Right renal cortex interstitium (tissue), 3 donors: ENCODE measurements at places on chromosomes 16 and 17. TPM values are rescaled to one million over a fixed set of nuclear protein-coding genes. Genes with fewer than 3 reads are reported as not detected.
A peak's percentile ranks its signal among the peaks of the same experiment; 100 is the strongest.

- no peak for DNase-seq
These were observed 48.6 kb upstream of the XYLT1 start for GRCh38 chr16:17519101-17519955.

DNA sequence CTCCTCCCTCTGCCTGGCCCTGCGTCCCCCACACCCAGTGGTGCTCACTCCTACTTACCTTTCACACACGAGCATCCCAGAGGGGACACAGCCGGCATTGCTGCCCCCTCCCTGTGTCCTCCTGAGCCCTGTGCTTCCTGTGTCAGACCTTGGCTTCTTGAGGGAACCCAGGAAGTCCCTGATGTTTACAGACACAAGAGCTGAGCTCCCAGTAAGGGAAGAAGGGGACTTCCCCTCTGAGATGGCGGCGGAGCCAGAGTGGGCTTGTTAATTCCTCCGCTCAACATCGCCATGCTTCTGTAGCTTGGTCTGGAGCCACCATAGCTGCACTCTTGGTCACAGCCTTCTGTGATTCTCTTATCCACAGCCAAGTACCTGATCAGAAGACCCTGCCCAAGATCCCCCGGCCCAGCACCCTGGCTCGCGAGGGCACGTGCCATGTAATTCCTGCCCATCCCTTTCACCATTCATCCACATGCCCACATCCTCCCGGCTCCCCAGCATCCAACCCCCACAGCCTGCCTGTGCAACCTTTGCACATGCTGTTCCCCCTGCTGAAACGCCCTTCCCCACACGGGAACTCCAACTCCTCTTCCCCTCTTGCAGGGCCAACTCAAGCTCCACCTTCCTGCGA lies 127.4 kb upstream of the FOXF1 start:
- DNase-seq: no peak

DNA sequence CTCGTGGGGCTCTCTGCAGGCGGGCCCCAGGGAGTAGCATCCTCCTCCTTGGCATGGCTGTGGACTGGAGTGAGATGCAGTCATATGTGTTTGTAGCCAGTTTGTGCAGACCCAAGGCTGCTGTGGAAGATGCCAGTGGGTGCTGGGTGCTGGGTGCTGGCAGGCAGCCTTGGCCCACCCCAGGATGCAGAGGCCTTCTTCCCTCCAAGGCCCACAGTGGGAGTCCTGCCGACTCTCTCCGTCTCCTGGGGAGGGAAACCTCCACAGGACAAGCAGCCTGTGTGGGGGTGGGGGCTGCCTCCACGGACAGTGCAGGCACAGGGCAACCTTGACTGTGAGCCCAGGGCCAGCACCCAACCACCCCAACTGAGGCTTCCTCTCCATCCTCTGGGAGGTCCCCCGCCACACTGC lies 13.8 kb upstream of the TMEM92 start:
- no peak for DNase-seq

Gene KLHL36
- polyA plus RNA-seq: 25.5 TPM

- no peak for DNase-seq
These were observed 1.4 kb upstream of the RHBDF2 start for GRCh38 chr17:76502341-76503211.

DNA sequence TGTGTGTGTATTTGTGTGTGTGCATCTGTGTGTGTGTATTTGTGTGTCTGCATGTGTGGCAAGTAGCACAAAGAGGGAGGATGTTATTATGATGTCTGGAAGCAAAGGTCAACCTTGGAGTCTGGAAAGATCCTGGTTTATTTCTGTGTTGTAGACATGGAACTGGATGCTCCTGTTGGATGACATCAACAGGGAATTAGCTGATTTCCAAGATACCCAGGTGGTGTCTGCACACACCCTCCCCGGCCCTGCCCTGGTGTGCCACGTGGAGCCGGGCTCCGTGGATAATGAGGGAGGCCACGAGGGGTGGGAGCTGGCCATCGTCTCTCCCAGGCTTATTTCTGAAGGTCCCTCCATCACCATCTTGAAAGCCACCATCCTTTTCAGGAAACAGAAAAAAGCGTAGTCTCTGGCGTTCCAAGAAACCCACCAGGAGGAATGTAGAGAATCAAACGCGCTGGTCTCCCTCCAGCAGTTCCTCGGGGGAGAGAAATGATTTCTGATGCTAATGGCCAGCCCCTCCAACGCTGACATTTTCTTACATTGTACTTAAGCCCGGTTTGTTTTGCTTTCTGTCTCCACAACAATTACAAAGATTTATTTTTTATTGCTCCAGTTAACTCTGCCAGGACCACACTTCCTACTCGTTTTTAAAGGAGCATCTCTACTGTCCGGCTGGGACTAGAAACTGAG lies 93.3 kb downstream of the FOXL1 start:
- DNase-seq: peak; percentile 79

Gene TBKBP1
- 20.0 TPM for polyA plus RNA-seq

GRCh38 chr17:43740541-43740940 lies 18.1 kb downstream of the SOST start:
- no peak for DNase-seq

Gene CLEC10A
- polyA plus RNA-seq: 1.9 TPM

Gene KCNG4
- not detected for polyA plus RNA-seq

Gene KRTAP9-8
- polyA plus RNA-seq: not detected

- DNase-seq: no peak
These were observed 42.0 kb downstream of the CMIP start for GRCh38 chr16:81486540-81487061.

DNA sequence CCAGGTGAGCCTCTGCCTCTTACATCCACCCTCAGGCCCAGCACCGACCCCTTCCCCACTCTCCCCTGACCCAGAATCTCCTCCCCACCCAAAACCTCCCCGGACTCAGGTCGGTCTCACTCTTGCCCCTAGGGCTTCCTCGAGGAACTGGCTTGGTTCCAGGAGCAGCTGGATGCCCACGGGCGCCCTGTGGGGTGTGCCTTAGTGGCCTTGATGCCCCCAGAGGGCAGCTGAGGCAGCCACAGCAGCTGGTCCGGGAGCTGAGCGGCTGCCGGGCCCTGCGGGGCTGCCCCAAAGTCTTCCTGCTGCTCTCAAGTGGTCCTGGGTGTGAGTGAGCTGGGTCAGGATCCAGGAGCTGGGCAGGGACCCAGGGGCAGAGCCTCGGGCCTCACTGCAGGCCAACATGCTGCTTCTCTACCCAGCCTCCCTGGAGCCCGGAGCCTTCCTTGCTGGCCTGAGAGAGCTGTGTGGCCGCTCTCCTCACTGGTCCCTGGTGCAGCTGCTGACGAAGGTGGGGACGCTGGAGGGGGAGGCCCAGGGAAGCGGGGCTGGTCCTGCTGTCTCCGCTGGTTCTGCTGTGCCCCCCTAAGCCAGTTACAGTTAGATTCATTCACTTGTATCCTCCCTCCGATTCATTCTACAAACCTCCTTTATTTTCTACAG lies 9.6 kb downstream of the ZNF213 start:
- DNase-seq: no peak

Gene TACO1
- 27.7 TPM for polyA plus RNA-seq

- no peak for DNase-seq
These were observed 16.2 kb upstream of the KLHDC4 start for GRCh38 chr16:87782033-87782432.

Gene GPR179
- 0.06 TPM for polyA plus RNA-seq

GRCh38 chr17:12348476-12348875 lies 317.2 kb upstream of the MYOCD start:
- no peak for DNase-seq

DNA sequence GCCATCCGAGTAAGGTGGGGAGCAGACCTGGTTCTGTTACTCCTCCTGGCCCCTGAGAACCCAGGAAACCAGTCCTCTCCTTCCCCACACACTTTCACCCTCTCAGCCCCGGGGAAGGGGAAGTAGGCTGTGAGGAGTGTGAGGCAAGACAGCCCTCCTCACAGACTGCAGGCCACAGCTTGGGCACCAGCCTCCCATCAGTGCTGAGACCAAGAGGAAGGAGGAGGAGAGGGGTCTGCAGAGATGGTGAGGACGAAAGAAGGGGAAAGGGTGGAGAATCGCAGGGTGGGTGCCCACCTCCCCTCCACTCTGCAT lies 7.0 kb downstream of the G6PC3 start:
- no peak for DNase-seq

DNA sequence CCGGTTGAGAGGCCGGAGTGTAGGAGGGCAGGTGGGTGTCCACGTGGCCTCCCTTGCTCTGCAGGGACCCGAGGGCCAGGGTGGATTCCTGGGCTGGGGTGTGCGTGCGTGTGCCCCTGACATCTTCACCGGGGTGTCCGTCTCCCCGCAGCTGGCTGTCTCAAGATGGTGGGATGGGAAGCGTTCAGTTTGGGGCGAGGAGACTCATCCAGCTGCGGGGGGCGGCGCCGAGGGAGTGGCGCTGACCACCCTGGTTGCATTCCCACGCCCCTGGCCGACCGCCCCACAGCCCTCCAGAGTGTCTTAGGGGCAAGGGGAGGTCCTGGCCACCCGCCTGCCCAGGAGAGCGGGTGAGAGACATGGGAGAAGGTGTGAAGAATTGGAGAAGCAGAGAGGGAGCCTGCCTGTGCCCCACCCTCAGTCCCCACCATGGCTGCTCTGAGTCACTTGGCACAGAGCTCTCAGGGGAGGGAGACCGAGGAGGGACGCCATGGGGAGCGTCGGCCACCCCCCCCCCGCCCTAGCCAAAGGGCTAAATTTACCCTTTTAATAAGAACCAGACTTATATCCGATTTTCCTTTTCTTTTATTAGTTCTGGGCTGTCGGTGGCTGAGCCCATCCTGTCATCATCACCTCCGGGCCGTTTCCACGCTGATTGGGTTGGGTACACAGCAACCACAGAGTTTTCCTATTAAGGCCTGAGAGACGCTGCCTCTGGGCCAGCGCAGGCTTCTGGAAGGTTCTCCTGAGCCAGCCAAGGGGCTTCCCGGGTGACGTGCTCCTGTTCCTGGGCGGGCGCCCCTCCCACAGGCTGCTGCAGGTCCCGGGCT lies 22.0 kb downstream of the BAHCC1 start:
- no peak for DNase-seq

DNA sequence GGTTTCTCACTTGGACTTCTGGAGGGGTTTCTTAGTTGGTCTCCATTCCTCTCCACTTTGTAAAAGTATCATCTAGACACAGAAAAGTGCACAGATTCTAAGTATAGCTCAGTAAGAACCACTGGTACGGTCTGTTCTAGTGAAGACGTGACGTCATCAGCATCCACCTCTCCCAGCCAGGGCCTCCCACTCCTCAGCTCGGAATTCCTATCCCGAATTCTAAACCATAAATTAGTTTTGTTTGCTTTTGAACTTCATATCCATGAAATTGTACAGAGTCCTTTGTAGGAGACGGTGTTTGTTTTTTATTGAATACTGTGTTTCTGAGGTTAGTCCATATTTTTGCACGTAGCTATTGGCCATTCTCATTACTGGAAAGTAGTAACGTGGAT lies 25.5 kb downstream of the FOXK2 start:
- no peak for DNase-seq

GRCh38 chr16:86702824-86703588 lies 124.7 kb downstream of the FOXL1 start:
- no peak for DNase-seq

DNA sequence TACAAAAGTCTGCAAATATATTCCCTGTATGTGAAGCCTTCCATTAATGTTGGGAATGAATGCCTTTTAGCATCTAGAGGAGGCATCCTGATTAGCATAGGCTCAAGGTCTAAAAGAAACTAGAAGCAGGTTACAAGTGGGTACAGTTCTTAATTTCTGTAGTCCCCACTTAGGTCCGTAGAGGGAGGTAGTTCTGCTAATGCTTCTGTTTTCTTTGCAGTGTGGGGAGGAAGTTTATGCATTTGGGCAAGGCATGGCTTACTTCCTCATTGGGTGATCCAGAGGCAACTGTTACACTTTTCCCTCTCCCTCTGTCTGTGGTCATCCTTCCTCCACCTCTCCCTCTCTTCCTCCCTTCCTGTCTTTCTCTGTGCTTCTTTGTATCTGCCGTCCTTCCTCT lies 108.4 kb upstream of the ZKSCAN2 start:
- no peak for DNase-seq

DNA sequence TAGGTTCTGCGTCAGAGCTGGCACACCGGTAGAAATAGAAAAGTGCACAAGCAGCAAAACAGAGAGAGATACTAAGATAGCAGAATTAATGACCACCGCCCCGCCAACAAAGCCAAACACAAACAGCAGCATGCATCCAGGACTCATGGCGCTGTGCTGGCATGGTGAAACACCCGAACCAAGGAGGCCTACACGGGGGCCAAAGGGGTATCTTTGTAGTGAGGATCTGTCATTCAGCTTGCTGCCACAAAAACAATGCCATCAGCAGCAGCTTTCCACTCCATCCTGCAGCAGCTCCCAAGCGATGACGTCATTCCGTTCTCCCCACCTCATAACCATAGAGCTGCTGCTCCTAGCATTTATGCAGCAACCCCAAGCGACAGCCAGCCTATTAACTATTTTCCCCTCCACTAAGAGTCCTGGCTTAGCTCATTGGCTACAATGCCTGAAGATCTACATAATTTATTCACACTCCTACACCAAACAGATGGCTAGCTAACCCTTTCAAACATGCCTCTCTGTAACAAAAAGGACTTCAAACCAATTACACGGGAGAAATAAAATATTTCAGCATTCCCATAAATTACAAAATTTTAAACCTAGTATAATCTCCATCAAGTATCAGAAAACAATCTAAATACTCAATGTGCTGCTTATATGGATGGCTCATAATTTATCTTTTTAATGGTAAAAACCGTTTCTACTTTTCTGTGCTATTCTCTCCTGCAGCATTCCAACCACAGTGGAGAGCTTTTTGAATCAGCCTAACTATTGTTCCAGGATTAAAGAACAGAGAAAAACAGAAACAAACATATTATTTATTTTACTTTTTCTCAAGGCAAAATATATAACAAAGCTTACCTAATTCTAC lies 73.9 kb downstream of the SPAG9 start:
- peak; percentile 92 for DNase-seq

- no peak for DNase-seq
These were observed 2.9 kb downstream of the C17orf67 start for GRCh38 chr17:56830726-56831368.

Gene OTOP2
- not detected for polyA plus RNA-seq
